ENCODE measurements at places on chromosomes 16 and 17.

DNA sequence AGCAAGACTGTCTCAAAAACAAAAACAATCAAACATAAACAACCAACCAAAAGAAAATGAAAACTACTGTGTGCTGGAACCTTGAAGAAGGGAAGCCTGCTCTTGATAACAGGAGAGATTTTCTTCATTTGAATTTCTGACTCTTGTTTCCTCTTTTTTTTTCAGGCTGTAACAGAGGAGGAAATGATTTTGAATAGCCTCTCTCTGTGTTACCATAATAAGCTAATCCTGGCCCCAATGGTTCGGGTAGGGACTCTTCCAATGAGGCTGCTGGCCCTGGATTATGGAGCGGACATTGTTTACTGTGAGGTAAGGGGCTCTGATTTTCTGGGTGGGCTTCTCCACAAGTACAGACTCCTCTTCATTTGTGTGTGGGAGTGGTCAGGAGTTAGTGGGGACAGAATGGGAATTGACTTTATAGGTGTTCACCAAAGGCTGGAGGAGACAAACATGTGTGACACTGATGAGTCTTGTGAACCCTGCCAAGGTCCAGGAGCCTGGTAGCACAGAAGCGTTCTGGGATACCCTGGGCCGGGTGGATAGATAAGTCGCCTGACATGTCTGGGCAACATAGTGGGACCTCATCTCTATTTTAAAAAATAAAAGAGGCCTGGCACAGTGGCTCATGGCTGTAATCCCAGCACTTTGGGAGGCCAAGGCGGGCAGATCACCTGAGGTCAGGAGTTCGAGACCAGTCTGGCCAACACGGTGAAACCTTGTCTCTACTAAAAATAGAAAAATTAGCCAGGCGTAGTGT is 14.9 kb downstream of the DUS2 start:
- DNase-seq = no peak

DNA sequence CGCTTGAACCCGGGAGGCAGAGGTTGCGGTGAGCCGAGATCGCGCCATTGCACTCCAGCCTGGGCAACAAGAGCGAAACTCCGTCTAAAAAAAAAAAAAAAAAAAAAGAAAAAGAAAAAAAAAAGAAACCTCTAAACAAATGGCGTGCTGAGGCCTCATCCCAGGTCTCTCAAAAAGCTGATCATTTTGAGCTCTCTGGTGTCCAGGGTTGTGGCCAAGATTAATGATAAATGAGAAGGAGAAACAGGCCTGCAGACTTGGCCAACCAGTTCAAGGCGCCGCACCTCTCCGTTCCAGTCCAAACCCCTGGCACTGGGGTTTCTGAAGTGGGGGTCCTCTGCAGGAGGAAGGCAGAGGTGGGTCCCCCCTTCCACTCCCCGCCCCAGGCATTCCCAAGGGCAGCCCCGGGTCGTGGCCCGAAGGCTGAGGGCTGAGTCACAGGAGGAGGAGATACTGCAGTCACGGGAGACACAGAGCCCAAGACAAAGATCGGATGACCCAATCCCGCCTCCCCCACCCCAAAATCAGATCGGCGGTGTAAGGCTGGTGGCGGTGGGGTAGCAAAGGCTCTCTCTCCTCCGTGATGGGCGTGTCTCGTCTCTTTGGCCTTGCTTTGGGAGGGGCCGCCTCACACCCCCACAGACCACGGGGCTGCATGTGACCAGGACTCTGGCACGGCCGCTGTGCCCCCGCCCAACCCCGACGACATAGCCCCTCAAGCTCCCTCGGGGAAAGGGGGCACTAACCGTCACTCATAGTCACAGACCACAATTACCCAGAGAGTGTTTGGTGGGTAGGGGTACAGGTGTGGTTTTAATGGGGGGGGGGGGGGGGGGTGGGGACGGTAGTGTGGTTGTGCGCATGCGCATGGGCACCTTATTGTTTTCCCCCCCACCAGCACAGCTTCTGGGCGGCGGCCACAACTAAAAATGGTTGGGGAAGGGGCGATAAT is 1.1 kb downstream of the VAT1 start:
- peak; percentile 41 for DNase-seq

DNA sequence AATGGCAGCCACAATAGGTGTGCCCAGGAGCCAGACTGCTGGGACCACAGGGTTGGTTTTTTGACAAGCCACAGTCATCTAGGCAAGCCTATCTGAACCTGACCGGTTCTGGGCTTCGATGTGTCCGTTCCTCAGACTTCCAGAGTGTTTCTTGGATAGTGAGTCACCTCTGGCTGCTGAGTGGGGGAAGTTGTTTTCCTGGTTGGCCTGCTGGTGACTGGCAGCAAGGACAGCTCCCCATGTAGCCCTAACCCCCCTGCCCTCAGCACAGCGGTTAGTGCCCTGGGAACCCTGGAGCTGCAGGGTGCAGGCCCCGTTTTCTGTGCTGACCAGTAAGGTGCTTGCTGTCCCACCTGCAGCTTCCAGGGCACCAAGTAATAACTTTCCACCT is 65.5 kb downstream of the PLD6 start:
- DNase-seq = no peak

DNA sequence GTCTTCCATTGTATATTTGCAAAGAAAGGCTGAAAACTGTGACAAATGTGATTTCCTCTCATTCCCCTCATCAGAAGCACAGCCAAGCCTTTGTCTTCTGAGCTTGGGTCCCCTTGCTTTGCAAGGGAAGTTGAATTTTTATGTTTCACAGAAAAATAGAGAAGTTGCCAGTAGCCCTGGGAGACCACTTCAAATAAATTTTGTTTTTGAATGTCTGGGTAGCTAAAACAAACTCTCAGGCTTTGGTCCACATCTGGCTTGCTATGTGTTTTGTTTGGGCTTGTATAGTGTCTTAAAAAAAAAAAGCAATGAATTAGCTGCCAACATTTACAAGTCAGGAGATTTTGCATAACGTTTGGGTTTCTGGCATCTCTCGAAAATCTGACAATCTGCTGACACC is 24.1 kb downstream of the PIK3R6 start:
- DNase-seq = no peak

- no peak for DNase-seq
Observed at GRCh38 chr17:43549496-43549895, 3.4 kb upstream of the ETV4 start.

DNA sequence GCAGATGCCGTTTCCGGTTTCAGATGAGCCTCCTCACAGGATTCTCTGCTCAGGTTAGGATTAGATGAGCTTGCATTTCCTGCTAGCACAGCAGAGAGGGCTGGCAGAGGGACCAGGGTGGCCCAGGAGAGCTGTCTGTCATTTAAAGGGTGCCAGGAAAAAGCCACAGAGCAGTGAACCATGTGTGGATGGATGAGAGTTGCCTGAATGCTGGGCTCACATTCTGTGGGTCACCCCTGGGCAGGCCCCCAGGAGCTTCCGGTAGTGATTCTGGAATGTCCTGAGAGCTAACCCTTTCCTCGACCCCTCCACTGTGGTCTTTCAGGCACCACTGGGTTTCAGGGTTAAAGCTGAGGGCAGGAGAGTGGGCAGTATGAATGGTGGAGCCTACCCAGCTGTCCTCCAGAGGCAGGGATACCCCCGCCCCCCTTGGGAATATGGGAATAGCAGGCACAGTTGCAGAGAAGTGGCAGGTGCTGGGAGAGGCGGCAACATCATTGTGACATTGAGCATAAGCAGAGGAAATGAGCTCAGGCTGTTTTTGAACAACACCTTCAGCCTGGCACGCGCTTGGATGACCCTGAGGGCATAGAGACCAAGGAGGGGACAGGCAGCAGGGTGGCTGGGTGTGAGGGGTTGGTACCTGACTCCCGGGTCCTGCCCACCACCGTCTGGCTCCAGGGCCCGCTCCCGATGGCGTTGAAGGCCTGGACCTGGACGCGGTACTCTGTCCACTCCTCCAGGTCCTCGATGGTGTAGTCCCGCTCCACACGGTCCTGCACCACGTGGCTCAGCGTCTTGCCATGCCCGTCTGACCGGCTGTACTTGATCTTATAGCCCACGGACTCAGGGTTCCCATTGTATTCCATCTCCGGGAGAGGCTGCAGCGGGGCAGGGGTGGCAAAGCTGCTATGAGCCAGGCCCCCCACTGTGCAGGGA is 83.0 kb upstream of the CDC42EP4 start:
- no peak for DNase-seq
